Stimulated activated CD4-positive, alpha-beta T cell treated with anti-CD3 and anti-CD28 coated beads, Interleukin-1b, Interleukin-23, amount 100 ng/mL, for 1 hour (primary cell): ENCODE measurements at places on chromosomes 7 and 10.

DNA sequence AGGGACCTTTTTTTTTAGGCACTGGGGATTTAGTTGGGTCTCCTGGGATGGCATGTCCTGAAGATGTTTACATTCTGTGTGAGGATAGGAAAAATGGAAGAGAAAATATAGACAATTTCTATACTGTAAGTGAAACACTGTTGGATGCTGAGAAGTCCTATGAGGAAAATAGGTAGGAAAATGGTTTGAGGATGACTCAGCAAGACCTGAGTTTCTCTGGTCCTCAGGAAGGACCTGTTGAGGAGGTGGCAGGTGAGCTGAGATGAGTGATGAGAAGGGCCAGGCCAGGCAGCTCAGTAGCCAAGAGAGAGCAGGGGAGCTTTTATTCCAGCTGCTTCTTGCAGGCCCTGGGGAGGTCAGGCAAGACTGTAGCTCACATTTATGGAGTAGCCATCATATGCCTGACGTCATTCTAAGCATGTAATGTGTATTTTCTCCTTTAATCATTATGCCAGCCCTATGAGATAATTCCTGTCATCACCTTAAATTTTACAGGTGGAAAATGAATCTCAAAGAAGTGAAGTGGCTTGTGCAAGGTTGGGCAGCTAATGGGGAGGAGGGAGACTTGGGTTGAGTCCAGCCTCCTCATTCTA is 19.1 kb upstream of the LRRC18 start:
- no peak for DNase-seq

DNA sequence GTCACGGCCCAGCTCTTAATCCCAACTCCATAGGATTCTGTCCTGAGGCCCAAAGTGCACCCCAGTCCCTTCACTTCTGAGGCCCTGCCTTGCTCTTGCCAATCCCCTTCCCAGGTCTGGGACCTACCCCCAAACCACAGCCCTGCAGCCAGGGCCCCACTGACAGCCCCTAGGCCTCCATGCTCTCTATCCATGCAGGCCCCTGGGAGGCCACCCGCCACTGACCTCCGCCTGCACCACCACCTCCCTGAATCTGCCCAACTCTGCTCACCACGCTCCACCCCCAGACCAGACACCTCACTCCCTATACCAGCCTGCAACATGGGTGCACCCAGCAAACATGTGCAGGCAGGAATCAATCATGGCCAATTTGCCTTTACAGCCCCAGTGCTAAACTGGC is 10.2 kb downstream of the SLIT1 start:
- DNase-seq, result no peak

DNA sequence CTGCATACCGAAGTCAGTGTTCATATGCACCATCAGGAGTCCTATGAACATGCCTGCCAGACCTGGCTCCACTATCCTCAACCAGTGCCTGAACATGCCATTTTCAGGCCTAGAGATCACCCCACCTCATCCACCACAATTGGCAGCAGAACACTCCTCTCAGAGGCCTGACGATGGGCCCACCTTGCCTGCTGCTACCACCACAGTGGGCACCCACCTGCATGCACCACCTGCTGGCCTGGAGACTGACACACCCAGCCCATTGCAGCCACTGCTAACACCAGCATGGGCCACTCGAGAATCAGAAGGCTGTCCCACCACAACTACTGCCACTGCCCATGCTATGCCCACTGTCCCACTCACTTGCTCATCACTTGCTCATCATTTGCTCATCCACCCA is 130.7 kb upstream of the FAM13C start:
- DNase-seq, result no peak

DNA sequence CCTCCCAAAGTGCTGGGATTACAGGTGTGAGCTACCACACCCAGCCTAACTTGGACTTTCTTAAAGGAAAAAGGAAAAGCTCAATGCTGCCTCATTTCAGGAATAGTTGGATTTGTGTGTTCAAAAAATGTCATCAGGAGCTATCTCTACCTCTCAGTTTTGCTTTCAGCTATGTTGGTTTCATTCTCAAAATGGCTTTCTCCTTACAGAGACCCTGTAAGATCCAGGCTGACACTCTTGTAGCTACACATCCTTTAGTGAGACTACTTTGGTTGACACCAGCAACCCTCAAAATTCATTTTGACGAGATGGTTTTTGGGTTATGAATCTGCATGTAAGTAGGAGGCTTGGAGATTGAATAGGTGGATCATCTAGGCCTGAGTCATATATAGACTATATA is 269.7 kb upstream of the SORCS1 start:
- DNase-seq, result no peak

DNA sequence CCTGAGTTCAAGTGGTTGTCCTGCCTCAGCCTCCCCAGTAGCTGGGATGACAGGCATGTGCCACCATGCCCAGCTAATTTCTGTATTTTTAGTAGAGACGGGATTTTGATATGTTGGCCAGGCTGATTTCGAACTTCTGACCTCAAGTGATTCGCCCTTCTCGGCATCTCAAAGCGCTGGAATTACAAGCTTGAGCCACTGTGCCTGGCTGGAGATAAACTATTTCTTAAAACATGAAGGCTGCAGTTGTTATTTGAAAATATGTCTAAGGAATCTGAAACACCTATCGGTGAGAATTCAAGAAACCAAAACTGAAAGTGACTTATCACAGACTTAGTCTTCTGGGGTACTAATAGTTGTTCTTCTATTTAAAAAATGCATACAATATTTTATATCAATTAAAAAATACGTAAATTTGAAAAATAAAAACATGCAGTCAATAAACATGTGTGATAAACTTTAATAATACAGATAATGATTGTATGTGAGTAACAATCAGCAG is 176.9 kb upstream of the PRSS58 start:
- no peak for DNase-seq

DNA sequence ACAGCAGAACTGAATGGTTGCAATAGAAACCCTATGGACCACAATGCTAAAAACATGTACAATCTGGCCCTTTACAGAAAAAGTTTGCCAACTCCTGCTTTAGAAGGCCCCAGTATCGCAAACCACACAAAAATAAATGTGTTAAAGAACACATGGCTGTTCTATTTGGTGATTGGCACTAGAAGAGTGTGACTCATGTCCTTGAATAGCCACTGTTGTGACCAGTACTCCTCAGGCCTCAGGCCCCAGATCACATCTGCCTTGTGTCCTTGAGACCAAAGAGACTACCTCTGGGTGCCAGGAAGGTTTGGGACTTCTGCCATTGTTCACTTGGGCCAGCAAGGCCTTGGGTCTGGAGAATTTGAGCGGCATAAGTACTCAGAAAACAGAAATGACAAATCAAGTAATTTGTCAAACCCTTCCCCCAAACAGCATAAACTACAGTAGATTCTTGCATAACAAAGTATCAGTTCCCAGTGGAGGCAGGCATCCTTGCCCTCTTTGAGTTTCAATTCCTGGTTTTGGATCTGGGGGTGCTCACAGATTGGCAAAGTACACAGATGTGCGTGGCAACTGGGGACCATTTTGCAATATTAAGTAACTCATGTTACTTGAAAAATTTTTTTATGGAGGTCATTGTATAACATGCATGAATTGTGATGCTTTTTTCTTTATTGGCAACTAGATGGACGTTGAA is 50.2 kb downstream of the MTURN start:
- DNase-seq, result no peak

- DNase-seq, result no peak
Measured at GRCh38 chr10:72649291-72649690, 23.4 kb upstream of the MICU1 start.

DNA sequence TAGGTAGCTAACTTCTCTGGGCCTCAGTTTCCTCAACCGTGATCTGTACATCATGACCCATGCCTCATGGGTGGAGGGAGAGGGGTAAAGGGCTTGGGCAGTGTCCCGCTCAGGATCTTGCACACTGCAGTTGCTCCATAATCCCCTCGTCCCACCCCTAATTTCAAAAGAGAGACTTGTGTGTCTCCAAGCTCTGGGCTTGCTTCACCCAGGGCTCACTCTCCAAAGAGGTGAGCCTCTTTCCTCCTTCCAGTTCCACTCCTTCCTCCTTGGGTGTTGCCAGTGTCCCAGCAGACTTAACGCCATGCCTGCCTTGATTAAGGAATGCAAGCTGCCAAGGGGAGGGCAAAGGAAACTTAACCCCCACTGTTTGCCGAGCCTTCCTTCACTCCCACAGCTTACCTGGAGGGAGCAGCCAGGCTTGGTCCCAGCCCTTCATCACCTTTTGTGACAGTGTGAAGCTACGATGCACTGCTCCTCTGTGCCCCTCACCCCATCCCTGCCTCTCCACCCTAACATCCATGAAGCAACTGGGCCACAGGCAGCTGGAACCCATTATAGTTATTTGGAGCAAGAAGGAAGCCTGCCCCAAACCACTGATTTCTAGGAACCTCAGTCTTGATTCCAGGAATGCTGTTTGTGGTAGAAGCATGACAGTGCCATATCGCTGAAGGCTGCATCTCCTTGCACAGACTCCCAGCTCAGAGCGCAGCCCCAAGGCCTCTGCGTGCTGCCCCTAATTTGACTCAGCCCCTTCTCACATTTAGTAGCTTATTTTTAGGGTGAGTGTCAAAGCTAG is 363.3 kb downstream of the TNS3 start:
- no peak for DNase-seq

GRCh38 chr7:157576415-157576814 is 239.6 kb downstream of the DNAJB6 start:
- DNase-seq, result peak; percentile 13
